ENCODE measurements at places on chromosomes 1 and 21.
A peak's percentile ranks its signal among the peaks of the same experiment; 100 is the strongest.

GRCh38 chr1:156813750-156814570 lies 2.7 kb downstream of the SH2D2A start:
- DNase-seq, result peak; percentile 46

GRCh38 chr21:9758888-9759287 lies 762.5 kb upstream of the TPTE start:
- no peak for DNase-seq

DNA sequence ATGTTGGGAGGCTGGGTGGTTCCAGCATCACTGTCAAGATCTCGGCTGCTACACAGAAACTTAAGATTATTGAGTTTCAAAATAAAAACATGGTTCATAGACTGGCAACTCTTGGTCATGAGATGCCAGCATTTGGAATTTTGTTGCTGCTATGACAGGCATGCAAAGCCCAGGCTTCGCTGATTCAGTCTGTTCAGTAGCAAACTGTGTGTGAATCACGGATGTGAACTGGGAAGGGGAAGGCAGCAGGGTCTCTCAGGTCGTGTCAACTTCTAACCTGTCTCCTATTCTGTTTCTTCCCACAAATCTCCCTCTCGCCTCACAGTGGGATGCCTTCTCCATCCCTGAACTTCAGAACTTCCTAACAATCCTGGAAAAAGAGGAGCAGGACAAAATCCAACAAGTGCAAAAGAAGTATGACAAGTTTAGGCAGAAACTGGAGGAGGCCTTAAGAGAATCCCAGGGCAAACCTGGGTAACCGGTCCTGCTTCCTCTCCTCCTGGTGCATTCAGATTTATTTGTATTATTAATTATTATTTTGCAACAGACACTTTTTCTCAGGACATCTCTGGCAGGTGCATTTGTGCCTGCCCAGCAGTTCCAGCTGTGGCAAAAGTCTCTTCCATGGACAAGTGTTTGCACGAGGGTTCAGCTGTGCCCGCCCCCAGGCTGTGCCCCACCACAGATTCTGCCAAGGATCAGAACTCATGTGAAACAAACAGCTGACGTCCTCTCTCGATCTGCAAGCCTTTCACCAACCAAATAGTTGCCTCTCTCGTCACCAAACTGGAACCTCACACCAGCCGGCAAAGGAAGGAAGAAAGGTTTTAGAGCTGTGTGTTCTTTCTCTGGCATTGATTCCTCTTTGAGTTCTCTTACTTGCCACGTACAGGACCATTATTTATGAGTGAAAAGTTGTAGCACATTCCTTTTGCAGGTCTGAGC lies 25.5 kb downstream of the EIF2D start:
- no peak for DNase-seq

DNA sequence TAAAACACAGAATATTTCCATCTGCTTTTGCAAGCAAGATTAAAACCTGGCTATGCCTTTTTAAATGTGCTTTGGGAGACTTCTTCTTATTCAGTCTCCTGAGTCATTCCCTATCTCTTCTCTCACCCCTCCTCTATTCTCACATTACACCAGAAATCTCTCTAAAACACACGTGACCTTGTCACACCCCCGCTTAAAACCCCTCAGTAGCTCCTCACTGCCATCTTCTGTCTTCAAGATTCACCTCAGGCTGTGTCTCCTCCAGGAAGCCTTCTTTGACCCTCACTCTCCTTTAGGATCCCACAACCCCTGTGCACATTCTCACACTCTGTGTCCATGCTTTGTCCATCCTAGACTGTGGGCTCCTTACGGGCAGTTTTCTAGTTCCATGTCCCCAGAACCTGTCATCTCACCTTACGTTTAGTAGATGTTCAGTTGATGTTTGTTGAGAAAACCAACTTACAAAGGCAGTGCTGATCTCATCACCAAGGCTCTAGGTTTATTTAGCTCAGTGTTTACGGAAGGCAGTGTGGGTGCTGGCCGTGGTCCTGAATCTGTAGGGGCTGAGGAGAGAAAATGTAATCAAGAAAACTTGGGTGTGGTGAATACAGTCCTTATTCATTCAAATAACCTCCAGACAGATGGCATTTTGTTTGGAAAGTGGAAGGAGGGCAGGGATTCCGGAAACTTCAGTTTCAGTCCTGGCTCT lies 143.5 kb downstream of the DMRTA2 start:
- no peak for DNase-seq

- no peak for DNase-seq
Measured at GRCh38 chr1:99640672-99641071, 5.2 kb upstream of the PALMD start.

GRCh38 chr1:169809370-169810095 lies 14.8 kb upstream of the METTL18 start:
- DNase-seq, result peak; percentile 20

DNA sequence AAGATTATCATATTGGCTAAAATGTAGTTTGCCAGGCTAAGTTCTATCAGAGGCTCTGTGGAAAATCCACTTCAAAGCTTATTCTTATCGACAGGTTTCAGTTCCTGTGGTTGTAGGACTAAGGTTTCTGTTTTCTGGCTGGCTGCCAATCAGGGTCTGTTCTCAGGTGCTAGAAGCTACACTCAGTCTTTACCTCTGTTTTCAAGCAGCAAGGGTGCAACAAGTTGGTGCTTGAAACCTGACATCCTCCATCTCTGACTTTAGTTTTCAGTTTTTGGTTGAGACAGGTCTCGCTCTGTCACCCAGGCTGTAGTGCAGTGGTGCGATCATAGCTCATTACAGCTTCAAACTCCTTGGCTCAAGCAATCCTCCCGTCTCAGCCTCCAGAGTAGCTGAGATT lies 15.3 kb upstream of the TMCO2 start:
- no peak for DNase-seq

- no peak for DNase-seq
Measured at GRCh38 chr1:52182874-52183400, 41.0 kb downstream of the ZFYVE9 start.

DNA sequence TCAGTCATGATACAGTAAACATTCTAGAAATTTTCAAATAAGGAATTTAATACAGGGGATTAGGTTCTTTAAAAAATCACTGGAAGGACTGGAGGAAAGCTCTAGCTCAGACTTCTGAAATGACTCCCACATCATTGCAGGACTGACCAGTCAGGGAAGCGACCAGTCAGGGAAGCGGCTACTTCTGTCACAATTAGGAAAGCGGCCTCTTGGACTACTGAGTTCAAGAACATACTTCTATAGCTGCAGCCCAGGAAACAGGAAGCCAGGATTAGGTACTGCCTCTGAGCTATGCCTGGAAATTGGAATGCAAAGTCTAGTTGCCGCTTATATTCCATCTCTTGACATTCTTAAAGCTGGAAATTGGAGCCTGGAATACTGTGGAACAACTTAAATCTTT lies 45.5 kb downstream of the USP25 start:
- no peak for DNase-seq

DNA sequence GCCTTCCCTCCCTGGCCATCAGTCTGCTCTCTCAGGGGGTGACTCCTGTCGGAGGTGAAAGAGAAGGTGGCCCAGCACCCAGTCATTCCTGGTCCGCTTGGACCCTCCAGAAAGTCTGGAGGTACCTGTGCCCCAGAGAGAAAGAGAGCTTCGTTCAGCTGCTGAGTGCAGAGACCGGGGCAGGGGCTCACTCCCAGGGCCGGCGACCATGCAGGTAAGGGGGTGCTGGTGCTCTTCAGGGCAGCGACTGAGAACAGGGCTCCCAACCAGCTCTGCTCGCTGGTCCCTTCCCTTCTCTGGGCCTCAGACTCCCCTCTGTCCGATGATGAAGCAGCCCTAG lies 30.1 kb downstream of the HSPG2 start:
- no peak for DNase-seq

GRCh38 chr1:58572690-58573089 lies 4.4 kb downstream of the TACSTD2 start:
- no peak for DNase-seq

DNA sequence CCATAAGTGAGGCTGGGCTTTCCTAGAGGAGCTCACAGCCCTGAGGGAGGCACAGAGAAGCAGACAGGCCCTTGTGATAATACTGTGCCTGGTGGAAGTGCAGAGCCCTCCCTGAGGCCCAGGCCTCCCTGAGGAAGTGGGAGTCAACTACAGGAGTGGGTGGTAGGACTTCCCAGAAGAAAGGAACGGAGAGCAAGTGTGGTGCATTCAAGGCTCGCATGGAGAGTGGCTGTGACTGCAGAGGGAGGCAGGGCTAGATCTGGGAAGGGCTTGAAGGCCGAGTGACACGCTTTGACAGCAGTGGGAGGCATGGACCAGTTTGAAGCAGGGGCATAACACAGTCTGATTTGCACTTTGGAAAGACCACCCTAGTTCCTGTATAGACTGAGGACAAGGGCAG lies 37.3 kb downstream of the AZIN2 start:
- no peak for DNase-seq

DNA sequence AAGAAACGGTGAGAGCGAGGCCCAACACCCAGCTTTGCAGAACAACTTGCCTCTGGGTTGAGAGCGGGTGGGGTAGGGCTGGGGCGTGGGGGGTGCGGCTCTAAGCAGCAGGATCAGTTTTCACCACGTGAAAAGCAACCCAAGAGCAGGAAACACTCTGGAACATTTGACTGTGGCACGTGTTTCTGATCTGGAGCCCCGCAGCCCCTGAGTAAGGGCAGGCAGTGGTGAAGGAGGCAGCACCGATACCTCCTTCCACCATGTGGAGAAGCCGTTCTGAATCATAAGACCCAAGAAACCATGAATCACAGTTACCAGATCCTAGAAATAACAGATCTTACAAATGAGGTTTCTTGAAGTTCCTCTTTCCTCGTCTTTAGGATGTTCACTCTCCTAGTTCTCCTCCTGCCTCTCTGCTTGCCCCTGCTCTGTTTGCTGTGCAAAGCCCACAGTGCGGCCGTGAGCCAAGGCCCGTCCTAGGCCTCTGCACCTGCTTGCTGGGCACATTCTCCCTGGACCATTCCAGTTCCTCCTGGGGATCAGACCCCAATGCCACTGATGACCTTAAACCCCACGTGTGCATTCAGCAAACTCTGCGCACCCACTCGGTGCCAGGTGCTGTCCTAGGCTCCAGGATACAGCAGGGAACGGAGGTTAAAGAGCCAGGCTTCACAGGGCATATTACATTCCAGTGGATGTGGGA lies 31.9 kb downstream of the SLC1A7 start:
- no peak for DNase-seq

GRCh38 chr1:46575300-46575699 lies 23.9 kb upstream of the KNCN start:
- no peak for DNase-seq

DNA sequence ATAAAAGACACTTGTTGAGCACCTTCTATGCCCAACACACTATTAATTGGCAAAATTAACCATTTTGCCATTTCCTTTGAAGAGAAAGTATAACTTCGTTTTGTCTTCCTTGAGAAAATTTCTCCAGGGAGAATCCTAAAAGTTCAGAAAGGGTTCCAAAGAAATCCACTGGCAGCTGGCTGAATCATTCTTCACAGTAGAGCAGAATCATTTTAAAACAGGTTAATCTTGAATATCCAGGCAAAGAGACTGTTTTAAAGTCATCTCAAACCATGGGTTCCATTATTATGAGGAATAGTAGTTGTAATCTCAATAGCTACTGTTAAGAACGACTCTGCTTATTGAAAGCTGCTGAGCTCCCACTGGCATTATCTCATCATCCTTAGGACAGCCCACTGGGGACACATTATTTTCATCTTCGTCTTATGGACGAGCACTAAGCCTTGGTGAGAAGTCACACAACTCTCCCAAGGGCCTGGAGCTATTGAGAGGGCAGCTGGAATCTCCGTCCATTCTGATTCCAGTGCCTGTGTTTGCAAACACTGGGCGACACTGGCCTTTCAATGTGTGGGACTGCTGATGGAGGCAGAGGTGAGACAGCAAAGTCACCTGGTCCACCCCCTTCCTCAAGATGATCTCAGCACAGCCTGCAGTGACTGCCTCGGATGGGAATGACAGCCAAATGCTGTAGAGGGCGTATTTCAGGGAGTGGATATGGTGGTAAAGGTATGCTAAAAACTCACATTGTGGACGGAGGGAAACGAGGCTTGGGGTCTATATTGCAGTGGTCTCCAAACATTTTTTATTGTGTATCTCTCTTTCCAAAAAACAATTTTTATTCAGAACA lies 15.3 kb upstream of the PGBD5 start:
- no peak for DNase-seq

DNA sequence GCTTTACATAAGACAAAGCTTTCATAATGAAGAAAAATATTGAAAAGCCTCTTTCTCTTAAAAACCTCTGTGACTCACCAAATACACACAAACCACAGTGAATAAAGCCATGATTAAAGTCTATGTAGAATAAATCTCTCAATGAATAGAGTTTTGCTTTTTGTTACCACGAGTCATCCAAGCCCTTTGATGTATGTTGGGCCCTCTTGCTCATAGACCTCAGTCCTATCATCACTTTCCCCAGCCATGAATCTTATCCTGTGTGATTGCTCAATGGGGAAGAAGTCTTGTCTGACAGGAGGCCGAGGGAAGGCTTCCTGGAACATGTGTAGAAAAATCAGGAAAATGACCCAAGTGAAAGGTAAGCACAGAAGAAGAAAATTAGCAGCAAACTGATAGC lies 60.8 kb downstream of the NGF start:
- no peak for DNase-seq

DNA sequence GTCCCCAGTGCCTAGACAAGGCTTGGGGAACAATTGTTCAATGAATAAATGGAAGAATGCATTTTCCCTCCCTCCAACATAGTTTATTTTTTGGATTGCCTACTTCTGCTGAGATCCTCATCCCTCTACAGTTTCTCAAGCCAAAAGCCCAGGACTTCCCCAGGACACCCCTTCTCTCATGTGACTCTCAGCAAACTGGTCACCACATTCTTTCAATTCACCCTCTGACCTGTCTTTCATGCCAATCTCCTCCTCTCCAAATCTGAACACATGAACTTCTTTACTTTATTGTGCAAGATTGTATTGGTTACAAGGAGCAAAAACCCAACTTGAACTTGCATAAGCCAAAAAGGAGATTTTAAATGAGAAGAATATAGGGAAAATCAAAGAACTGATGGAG lies 103.2 kb upstream of the JUN start:
- no peak for DNase-seq

GRCh38 chr1:116020668-116021272 lies 44.5 kb downstream of the SLC22A15 start:
- DNase-seq, result peak; percentile 49

- no peak for DNase-seq
Measured at GRCh38 chr1:147591261-147591891, 50.1 kb downstream of the BCL9 start.

GRCh38 chr1:209172286-209172685 lies 411.2 kb upstream of the CAMK1G start:
- no peak for DNase-seq

- DNase-seq, result no peak
Measured at GRCh38 chr1:155326631-155327037, 5.9 kb downstream of the RUSC1 start.

Measured in neural crest cell (in vitro differentiated cells).